MM.1S (cell line): ENCODE measurements at places on chromosomes 2 and 18.

GRCh38 chr2:161576421-161576820 lies 47.8 kb upstream of the SLC4A10 start:
- no peaks in the 10 kb centered on the region for H3K36me3 ChIP-seq
- DNase-seq, result no peak
- H3K4me1 ChIP-seq, result no peaks in the 10 kb centered on the region
- no peaks in the 10 kb centered on the region for H3K27me3 ChIP-seq
- H3K27ac ChIP-seq, result no peak overlapping the region
- H3K4me3 ChIP-seq, result no peak overlapping the region

DNA sequence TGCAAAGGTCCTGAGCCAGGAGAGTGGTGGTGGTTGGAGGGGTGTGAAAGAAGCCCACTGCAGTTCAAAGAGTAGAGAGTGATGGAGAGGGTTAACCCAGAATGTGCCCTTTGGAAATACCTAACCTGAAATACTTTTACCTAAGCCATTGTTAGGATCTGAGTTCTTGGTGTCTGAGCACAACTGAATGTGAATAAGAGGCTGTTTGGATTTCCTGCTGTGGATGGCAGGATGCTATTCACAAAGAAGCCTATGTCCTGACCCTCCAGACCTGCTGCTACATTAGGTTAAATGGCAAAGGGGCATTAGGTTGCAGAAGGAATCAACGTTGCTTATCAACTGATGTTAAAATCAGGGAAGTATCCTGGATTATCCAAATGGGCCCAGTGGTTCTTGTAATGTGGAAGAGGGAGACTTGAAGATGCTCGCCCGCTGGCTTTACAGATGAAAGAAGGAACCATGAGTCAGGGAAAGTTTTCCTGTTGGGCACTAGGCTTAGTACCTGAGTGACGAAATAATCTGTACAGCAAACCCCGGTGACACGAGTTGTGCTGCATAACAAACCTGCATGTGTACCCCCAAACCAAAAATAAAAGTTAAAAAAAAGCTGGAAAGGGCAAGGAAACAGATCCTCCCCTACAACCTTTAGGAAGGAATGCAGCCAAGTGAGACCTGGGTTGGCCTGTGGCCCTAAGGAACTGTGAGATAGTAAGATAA lies 27.2 kb downstream of the ITGA6 start:
- H3K27ac ChIP-seq, result no peak overlapping the region
- peaks cover 20% of the 10 kb centered on the region for H3K4me1 ChIP-seq

GRCh38 chr2:34288016-34288415 lies 688.9 kb upstream of the FAM98A start:
- no peaks in the 10 kb centered on the region for H3K4me1 ChIP-seq
- no peak for DNase-seq
- H3K27me3 ChIP-seq, result no peaks in the 10 kb centered on the region

GRCh38 chr2:228699400-228699799 lies 517.9 kb upstream of the SPHKAP start:
- no peak for DNase-seq
- no peaks in the 10 kb centered on the region for H3K4me1 ChIP-seq
- no peaks in the 10 kb centered on the region for H3K36me3 ChIP-seq
- H3K27me3 ChIP-seq, result no peaks in the 10 kb centered on the region
- no peak overlapping the region for H3K27ac ChIP-seq

- H3K36me3 ChIP-seq, result no peaks in the 10 kb centered on the region
- no peaks in the 10 kb centered on the region for H3K27me3 ChIP-seq
- DNase-seq, result no peak
Measured at GRCh38 chr2:237012577-237013267, 73.0 kb upstream of the COPS8 start.

- no peak for DNase-seq
- no peak overlapping the region for H3K4me3 ChIP-seq
- H3K27ac ChIP-seq, result no peak overlapping the region
- peaks cover 5% of the 10 kb centered on the region; the same call in 1 of the 2 replicates for H3K4me1 ChIP-seq
- no peaks in the 10 kb centered on the region for H3K36me3 ChIP-seq
Measured at GRCh38 chr2:196381464-196381863, 210.1 kb upstream of the STK17B start.
